Activated T-helper 9 cell treated with anti-CD3 and anti-CD28 coated beads, Interleukin-2, amount 50 U/mL, for 16 hours (primary cell): ENCODE measurements at places on chromosomes 2 and 18.

DNA sequence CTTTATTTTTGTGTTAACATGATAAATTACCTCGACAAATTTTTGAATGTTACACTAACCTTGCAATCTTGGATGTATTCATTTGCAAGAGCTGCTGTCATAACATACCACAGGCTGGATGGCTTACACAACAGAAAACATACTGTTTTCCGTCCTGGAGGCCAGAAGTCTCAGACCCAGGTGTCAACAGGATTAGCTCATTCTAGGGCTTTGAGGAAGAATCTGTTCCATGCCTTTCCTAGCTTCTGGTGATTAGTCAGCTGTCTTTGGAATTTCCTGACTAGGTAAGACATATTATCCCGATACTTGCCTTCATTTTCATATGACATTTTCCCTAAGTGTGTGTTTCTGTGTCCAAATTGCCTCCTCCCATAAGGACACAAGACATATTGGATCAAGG lies 188.6 kb upstream of the CDH19 start:
- DNase-seq: no peak

DNA sequence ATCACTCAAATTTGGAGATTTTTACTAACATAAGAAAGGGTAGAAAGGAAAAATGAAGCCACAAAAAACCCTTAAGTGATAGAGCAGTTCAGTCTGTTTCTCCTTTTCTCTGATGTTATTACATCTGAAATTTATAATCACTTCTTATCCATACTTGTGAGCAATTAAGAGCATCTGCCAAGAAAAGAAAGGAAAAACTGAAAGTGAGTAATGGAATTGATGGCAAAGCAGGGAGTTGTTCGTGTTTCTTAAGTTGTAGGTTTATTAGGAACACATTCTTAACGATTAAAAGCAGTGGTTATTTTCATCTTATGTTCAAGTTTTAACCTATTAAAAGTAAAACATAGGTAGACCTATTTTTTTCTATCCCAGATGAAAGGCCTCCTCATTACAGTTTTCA lies 277.7 kb downstream of the RND3 start:
- DNase-seq: no peak

DNA sequence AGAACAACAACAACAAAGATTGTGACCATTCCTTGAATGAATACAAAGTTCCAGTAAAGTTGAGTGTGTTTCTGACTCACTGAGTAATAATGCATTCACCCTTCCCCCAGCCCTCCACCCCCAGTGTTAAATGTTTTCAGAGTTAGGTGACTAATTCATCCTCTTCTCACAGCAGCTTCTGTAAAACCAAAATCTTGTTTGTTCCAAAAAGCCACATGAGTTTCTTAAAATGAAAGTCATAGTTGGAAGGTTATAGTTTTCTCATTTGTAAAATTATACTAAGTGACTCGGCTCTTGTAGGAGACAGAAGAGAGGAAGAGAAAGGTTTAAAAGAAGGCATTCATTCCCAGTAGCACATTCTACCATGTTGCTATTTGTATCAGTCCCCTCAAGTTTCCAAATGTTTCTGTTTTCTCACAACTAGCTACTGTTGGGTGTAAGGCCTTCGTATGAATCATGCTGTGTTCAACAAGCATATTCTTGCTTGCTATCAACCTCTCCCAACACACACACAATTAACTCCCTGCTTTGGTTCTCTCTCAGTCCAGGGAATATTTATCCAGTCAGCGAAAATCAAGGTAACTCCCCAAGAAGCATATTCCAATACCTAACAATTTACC lies 75.3 kb downstream of the MBD2 start:
- DNase-seq: peak; percentile 50

DNA sequence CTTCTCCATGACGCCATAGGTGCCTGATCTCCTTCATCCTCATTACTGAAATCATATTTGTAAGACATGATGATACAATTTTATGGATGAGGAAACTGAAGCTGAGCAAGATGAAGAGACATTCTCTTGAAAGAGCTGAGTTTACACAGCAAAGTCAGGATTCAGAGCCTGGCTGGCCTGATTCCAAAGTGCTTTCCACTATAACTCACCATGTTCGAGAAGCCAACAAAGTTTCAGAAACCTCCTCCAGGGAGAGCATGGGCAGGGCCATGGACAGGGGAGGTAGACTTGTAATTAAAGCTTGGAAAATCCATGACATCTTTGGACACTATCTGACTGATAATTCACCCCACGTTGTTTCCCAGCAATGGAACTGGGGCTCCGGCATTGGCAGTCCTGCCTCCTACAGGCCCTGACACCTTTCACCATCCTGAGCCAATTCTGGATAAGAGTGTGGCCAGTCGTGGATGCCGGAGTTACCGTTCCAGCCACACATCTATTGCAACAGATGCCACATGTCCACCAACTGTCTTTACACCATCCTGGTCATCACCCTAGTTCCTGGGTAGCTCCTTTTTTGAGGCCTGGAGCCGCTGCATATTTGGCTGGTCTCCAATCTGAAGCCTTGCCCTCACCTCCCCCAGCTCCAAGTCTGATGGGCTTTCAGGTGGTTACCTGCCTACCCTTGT lies 85.0 kb upstream of the PPP1CB start:
- no peak for DNase-seq

- DNase-seq: no peak
These were observed 14.4 kb upstream of the REL start for GRCh38 chr2:60867007-60867406.

DNA sequence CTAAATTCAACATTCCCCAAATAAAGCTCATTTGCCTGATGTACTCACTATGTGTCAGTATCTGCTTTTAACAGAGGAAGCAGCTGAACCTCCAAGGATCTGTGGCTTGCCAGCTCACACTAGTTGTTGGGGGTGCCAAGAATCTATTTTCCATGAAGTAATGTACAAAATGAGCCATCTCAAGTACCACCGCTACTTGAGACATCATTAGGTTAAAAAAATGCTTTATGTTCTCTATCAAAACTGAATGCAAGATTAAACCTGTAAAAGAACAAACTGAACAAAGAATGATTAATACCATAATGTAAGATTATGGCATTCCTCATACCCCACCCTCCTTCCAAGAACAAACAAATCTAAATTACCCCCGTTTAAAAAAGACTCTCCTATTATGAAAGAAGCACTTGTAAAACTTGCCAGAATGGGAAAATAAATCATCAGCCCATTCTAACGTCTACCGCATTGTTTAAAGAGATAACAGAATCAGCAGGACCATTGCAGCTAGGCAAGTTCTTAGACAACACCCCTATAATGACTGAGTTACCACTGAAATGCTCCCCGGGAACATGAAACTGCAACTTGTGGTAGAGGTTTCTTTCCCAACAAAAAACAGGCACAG lies 471.6 kb downstream of the DLGAP1 start:
- no peak for DNase-seq

DNA sequence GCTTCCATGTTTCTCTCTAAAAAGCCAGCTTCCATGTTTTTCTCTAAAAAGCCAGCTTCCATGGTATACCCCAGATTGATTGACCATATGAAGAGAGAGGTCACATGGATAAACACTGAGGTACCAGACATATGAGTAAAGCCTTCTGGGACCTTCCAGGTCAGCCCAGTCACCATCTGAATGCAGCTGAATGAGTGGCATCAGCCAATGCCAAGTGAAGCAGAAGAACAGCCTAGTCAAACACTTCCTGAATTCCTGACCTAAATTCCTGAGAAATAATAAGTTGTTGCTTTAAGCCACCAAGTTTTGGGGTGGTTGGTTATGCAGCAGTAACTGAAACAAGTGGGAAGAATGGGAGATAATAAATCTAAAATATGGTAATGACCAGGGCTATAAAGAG lies 5.7 kb upstream of the ALS2 start:
- DNase-seq: no peak

GRCh38 chr2:14635391-14635871 lies 2.9 kb downstream of the LRATD1 start:
- no peak for DNase-seq

DNA sequence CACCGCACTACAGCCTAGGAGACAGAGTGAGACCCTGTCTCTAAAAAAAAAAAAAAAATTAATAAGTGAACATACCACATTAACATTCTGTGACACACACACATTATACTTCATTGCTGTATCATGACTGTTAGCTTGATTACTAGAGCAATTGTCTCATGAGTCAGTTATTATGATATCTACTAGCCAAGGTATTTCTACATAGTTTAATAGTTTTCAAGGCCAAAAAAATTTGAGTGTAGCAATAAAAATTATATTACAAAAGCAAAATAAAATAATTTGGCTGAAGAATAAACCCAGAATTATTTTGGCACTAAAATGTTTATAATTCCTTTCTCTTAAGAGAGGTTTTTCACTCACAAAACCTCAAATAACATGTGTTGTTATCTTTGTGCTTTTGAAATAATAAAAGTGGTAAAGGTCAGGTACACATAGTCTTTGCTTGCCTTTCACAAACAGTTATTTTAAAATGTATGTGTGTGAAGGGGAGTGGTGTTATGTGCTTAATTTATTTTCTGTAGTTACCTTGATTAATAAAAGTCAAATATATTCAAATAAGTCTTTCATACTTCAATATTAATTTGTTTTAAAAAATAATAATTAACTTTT lies 136.9 kb upstream of the SPOPL start:
- DNase-seq: no peak

DNA sequence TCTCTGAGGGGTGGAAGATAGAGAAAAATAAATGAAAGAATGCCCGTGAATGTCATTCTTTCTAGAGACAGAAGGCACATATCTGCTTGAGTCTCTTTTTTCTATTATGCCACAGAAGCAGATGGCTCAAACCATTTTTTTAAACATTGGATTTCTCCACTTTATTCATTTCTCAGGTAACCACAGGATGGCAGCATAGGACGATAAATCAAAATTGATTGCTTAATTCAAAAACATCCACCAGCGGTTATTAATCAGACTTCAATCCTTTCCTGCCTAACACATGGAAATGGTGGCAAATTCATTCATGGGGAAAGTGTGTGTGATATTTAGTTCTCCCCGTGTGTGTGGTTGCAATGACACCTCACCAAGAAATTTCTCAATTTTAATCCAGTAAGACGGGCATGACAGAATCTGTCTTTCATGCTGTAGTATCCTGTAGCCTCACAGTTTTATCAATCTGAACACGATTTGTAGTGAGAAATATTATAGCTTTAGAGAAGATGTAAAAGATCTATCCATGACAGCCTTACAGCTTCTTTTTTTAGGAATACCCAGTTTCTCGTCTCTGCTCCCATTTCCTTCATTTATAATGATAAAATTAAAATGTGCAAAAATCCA lies 72.2 kb downstream of the DSC3 start:
- DNase-seq: no peak

DNA sequence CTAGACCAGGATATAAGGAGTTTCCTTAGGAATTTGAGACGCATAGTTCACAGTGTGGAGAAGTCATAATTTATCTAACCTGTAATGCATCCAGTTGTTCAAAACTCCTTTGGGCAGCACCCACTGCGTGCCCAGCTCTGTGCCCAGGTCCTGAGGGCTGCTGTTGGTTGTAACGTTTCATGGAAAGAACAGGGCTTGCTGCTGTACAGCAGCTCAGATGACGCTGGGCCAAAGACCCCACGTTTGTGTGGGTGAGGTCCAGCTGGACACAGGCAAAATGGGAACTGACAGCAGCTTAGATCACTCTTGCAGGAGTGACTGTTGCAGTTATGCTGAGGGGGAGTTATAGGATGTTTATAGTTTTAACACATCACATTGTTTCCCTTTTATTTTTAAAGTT lies 30.0 kb upstream of the HS6ST1 start:
- DNase-seq: no peak

DNA sequence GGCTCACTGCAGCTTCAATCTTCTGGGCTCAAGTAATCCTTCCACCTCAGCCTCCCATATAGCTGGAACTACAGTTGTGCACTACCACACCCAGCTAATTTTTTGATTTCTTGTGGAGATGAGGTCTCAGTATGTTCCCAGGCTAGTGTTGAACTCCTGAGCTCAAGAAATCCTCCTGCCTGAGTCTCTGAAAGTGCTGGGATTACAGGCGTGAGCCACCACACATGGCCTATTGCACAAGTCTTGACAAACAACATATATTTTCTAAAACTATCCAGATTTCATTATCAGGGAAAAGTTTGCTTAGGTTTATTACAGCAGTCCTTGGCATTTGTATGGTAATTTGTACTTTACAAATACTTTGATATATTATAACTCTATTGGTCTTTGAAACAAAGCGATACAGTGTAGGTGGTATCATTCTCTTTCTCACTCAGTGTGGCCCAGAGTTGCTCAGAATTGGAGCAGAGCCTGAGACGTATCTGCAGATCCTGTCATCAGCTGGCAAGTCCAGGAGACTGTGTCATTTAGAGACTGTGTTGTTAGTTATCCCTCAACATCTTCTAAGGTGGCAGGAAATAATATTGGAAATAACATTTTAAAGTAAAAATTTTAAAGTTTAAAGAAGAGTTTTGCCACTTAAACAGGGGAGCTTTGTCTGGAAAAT lies 41.4 kb downstream of the PDK1 start:
- no peak for DNase-seq

DNA sequence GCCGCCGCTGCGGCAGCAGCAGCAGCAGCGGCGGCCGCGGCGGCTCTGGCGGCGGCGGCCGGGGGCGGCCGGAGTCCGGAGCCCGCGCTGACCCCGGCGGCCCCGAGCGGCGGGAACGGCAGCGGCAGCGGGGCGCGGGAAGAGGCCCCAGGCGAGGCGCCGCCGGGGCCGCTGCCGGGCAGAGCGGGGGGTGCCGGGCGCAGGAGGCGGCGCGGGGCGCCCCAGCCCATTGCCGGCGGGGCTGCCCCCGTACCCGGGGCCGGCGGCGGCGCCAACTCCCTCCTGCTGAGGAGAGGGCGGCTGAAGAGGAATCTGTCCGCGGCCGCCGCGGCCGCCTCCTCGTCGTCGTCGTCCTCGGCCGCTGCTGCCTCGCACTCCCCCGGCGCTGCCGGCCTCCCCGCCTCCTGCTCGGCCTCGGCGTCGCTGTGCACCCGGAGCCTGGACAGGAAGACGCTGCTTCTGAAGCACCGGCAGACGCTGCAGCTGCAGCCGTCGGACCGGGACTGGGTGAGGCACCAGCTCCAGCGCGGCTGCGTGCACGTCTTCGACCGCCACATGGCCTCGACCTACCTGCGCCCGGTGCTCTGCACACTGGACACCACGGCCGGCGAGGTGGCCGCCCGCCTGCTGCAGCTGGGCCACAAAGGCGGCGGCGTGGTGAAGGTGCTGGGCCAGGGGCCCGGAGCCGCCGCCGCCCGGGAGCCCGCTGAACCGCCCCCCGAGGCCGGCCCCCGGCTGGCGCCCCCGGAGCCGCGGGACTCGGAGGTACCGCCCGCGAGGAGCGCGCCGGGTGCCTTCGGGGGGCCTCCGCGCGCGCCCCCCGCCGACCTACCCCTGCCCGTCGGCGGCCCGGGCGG lies 646 bp downstream of the PHLPP1 start:
- peak; percentile 37 for DNase-seq
